Colonic mucosa (tissue), 4 donors: ENCODE measurements at places on chromosomes 3 and 15.
A peak's percentile ranks its signal among the peaks of the same experiment; 100 is the strongest.

DNA sequence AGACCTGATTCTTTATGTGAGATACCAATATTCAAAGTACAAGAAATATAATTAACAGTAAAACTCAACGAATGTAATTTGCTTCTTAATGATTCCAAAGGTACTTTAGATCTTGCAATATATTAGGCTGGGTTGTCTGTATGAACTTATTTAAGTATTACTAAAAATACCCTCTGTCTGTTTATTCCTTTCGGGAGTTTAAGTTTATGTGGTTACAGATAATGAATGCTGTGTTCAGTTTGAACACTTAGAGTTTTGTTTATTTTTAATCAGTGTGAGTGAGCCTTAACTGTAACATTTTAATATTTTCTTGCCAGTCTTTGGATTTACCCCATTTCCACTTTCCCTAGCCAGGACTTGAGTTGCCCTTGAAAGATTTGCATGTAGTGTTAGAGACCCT lies 3.5 kb downstream of the PDE8A start:
- no peak for DNase-seq

- DNase-seq: peak; percentile 80
These were observed 47.6 kb upstream of the ATP1B3 start for GRCh38 chr3:141828890-141829289.

- no peak for DNase-seq
These were observed 607.7 kb downstream of the PYDC2 start for GRCh38 chr3:192068464-192069254.

DNA sequence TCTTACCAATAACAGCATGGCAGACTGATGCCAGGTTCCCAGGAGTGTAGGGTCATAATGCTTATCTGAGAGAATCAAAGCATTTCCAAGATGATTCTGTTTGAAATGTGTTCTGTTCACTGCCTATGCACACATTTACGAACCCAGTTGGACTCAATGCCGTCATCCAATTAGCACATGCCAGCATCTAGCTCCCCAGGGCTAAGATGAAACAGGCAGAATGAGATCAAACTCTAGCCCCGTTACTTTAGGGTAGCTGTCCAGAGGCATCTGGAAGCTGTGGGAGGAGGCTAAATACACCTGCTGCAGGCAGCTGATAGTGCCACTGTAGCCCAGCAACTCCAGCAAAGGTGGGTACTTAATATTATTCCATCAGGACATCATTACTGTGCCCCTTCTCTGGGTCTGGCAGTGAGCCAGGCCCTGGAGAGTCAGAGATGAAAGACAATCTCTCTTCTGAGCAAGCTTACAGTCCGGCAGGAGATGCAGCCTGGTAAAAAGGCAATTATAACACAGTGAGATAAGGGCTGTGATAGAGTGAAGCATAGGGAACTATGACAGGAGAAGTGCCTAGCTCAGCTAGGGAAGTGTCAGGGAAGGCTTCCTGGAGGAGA lies 156.4 kb upstream of the PPP2R3A start:
- DNase-seq: no peak

DNA sequence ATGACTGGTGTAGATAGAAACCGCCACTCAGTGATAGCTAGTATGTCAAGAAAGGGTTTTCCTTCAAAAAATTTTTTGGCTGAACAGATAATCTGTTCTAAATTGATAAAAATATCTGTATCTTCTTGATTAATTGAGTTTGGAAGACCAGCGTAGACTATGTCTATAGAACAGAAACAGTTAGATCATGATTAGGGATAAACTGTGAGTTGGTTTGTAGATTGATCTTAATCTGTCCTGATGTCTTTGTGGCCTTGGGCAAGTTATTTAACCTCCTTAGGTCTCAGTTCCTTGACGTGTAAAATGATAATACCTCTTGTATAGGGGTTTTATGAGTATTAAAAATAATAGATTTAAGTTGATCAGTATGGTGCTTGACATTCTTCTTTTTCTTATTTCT lies 4.7 kb downstream of the NFKBIZ start:
- no peak for DNase-seq

DNA sequence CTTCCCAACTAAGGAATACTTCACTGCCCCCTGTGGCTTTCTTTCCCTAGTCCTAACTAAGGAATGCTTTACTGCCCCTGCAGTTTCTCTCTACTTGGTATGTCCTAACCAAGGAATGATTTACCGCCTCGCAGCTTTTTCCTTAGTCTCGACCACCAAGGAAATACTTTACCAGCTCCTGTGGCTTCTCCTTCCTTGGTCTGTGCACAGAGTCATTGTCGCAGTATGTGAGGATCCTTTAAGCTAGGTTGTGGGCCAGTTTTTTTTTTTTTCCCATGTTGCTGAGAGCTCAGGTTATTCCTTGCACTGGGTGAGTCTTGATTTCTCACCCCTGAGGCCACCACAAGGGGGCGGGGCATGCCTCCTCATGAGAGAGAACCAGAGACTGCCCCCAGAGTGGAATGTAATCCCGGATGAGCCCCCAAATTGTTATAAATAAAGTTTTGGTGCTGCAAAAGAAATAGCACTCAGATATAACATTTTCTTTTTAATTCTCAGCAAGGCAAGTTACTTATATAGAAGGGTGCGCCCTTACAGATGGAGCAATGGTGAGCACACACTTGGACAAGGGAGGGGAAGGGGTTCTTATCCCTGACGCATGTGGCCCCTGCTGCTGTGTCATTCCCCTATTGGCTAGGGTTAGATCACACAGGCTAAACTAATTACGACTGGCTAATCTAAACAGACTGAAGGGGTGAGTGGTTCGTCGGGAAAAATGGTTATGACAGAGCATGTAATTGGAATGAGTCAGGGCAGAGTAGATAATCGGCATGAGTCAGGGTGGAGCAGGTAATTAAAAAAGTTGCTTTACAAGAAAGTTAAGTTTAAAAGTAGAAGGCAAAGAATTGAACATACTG lies 27.0 kb downstream of the NDUFB4 start:
- peak; percentile 23 for DNase-seq

DNA sequence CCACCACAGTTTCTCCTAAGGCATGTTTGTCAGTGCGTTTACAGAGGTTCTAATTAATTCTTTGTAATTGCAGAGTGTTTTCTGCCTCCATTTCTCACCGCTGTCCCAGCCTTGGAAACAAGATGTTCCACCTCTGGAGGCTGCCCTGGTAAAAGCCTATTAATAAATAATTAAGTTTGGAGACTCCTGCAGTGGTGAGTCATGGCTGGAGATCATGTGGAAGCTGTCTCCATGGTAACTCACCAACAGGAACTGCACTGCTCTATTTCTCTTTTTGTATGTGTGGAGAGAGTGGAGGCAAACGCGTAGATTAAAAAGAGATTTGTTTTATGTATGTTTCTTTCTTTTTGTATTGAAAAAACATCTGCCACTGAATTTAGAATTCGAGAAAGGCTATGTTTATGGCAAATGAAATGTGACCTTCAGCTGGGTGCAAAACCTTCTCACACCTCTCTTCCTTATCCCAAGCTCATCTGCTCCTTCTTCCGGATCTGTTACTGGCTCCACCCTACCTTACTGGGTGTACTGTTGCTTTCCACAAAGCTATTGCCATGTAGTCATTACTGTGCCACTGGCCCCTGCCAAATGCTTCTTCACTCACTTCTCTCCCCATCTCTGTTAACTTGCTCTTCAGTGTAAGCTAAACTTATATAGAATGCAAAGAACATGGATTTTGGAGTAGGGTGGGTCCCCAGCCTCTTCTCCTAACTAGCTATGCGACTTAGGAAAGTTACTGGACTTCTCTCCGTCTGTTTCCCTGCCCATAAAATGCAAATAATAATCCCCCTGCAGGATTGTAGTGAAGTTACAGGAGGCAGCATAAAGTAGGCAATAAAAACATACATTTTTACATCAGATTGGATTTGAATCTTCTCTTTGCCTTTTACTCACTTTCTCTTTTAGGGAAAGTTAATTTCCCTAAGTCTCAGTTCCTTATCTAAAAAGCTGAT lies 778.5 kb downstream of the NTRK3 start:
- no peak for DNase-seq
